ENCODE measurements at places on chromosomes 6 and 20.

DNA sequence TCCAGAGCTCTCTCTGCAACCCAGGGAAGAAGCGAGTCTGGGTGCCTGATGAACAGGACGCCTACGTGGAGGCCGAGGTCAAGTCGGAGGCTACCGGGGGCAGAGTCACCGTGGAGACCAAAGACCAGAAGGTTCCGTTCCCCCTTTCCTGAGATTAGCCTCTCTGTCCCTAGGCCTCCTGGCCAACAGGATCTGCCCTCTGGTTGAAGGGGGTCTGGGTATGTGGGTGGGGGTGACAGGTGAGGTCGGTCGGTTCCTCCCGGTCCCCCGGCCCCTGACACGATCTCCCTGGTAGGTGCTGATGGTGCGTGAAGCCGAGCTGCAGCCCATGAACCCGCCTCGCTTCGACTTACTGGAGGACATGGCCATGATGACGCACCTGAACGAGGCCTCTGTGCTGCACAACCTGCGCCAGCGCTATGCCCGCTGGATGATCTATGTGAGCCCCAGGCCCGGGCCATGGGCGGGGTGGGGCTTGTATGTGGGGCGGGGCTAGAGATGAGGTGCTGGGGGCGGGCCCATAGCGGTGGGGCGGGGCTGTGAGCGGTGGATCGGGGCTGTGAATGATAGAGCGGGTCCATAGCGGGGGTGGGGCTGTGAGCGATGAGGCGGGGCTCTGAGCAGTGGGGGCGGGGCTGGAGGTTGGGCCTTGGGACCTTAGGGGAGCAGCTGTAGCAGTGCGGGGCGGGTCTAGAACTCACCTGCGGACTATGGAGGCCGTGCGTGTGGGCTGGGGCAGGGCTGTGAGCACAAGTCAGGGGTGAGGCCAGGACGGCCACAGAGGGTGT is 23.9 kb downstream of the MYH7B start:
- no peak for DNase-seq

DNA sequence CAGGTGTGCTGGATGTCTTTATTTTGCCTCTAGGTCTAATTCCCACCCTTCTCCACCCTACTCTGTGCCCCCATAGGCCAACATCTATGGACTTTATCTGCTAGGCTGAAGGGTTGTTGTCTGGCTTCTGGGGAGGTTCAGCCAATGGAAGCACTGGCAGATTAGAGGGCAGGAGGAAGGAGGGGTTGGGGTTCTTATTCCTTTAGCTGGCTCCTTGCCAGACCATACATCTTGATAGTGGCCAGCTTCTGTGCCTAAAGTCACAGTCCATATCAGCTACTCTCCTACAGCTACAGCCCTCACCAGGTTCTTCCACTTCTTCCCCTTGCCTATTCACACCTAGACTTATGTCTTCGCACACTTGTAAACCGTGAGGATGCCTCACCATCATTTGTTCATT is 41.1 kb downstream of the ROS1 start:
- DNase-seq: no peak

DNA sequence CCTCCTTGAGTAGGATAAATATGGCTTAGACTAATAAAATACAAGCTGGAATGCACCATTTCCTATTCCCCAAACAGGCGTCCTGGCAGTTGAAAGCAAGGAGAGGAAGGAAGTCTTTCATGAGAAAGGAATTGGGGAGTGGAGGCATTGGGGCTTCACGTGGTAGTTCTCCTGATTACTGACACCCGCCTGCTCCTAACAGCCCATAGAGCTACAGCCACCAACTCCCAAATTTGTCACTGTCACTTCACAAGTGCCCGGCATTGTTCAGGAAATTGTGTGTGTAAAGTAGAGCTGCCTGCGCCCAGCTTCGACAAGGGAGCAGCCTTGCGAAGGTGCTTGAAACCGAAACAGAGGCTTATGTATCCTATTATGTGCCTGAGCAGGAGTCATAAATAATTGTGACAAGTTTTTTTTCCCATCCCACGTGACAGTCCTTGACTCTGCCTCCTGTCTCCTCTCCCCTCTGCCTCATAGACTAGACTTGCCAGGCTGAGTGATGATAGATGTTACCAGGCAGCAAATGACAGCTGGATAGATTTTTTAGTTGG is 301.7 kb upstream of the ZFP64 start:
- DNase-seq: no peak

DNA sequence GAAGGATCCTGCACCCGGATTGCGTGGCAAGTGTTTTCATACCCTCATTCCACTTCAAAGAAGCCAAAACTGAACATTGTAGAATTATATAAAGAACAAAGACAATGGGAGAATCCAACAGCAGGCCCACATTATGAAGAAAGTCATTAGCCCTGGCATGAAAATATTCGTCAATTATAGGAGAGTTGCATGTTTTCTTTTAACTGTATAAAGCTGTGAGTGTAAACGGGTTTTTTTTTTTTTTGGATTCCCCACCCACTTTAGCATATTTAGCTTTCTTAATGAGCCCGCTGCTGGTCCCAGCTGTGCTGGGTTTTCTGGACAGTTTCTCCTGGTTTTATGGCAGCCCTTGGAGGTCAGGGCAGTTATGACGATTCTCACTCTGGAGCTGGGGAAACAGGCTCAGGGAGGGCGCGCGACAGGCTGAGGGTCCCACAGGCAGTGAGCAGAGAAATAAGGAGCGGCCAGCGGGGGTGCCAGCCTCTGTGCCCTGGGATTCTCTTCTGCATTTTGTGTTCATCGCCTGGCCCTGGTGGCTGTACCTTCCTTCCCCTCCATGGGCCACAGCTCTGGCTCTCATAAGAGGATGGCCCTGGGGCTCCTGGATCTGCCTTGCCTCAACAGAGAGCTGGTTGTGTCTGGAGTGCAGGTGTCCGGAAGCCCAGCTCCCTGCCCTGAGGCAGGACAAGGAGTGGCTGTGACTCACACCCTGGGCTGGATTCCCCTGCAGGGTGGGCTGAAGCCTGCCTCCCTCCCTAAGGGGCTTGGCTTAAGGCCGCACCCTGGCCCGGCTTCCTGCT is 24.1 kb upstream of the SULF2 start:
- no peak for DNase-seq

DNA sequence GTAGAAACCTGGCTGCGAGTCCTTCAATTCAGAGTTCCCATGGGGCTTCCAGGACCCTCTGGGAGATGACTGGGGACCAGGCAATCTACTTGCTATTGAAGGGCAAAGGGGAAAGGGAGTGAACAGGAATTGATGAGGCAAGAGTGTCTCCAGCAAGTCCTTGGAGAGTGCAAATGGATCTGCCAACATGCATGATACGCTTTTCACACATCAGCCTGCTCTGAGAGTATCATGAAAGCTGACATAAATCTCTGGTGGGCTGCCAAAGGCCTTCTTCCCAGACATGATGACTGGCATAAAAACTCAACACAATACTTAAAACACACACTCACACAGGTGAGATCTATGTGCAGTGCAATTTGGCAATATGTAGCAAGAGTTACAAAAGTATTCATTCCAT is 759.1 kb downstream of the PTPRT start:
- no peak for DNase-seq
